ENCODE measurements at places on chromosomes 6 and 20. TPM values are rescaled to one million over a fixed set of nuclear protein-coding genes. Genes with fewer than 3 reads are reported as not detected.

WFDC2 gene
- total RNA-seq, result 325 TPM

LBP gene
- not detected for total RNA-seq

PLCB1 gene
- total RNA-seq, result 17.1 TPM

B3GAT2 gene
- not detected for total RNA-seq

TSPO2 gene
- not detected for total RNA-seq

TRIM40 gene
- total RNA-seq, result 2.5 TPM

GSTA2 gene
- total RNA-seq, result not detected

HINT3 gene
- total RNA-seq, result 23.5 TPM

LHFPL5 gene
- total RNA-seq, result not detected

CYP21A2 gene
- not detected for total RNA-seq

DZANK1 gene
- 1.9 TPM for total RNA-seq

HRH3 gene
- total RNA-seq, result not detected

SPTLC3 gene
- 11.6 TPM for total RNA-seq

TSHZ2 gene
- total RNA-seq, result 4.6 TPM

LZTS3 gene
- 9.0 TPM for total RNA-seq

FAM83B gene
- total RNA-seq, result 35.2 TPM

EFCAB8 gene
- total RNA-seq, result not detected

BTBD3 gene
- 66.8 TPM for total RNA-seq

TCP11 gene
- 0.96 TPM for total RNA-seq

Measured in transverse colon (tissue), 4 donors.